Cortex of kidney (tissue), 1 donor: ENCODE measurements at places on chromosomes 16 and 17.

- no peak for DNase-seq
These were observed 2.9 kb downstream of the SRSF2 start for GRCh38 chr17:76734080-76734840.

DNA sequence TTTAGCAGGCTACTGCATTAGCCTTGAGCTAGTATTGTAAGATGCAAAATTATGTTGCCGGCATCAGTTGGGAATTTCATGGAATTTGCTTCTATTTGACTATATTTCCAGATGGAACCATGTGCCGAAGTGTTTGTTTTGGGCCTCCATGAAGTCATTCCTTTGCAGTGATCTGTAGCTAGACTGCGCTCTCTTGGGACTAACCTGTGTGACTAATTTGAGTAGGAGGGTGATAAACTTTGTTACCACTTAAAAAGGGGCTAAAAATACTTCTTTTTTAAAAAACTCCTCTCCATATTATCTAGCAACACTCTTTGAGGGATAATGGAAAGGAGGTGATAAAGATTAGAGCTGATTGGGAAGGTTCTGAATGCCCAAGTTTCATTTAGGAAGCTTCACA lies 166.8 kb upstream of the TBX2 start:
- DNase-seq, result no peak

- DNase-seq, result no peak
These were observed 7.0 kb upstream of the MILR1 start for GRCh38 chr17:64441772-64442540.

GRCh38 chr16:14249291-14250032 lies 178.3 kb downstream of the MRTFB start:
- no peak for DNase-seq

DNA sequence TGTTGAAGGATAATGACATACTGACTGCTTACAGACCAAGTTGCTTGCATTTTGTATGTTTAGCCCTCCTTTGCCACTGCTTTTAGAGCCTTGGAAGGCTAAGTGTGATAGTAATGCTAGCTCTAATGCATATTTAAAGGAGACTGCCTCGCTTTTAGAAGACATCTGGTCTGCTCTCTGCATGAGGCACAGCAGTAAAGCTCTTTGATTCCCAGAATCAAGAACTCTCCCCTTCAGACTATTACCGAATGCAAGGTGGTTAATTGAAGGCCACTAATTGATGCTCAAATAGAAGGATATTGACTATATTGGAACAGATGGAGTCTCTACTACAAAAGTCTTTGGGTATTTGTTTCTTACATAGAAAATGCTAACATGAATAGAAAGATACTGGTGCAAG lies 19.1 kb downstream of the CAPNS2 start:
- DNase-seq, result no peak

DNA sequence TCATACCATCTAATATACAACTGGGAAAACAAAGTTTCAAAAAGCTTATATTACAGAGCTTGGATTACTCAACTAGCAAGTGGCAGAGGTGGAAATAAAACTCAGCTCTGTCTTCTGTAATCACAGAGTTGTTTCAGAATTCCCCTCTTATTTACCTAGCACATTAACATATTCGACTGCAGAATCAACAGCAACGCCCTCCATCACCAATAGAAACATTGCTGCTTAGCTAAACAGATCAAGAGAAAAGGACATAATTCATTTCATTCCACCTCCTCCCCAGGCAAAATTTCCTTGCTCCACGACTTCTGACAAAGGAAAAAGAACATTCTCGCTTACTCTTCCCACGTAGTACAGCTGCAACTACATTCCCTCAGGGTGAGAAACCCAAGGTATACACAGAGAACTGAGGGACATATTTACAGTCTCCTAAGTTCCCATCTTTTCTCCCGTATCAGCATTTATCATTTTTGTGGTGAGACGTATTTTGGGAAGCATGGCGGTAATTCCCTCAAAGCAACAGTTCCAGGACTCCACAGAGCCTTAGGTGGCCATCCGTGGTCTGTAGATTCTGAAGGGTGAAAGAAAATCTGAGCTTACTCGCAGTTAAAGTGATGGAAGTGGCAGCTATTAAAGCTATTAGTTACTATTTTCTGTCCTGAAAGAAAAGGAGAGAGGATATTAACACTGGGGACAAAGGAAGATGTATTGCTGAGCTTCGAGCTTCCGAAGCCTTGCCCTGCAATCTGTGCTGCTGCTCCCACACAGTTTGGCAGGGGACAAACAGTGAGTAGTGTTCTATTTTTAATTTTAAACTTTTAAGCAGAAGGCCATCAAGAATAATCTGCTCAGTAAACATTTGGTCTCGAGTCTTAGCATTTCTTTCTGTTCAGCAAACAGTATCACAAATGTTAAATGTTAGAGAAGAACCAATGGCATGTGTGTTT lies 1296.2 kb downstream of the CDH8 start:
- DNase-seq, result no peak

DNA sequence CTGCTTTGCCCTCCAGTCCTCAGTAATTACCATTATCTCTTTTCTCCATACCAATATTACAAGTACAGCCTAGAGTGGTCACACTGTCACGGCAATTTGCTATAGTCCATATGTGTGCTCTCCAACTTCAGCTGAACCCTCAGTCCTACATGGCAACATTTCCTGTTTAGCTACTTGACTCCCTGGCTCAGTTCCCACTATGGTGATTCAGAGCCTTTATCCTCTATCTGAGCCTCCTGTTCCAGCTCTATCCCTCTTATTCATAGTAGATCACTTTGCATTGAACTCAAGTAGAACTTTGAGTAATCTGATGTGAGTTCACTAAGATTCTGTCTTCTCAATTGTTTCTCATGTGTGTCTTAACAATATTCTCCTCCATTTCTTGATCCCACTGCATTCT lies 43.7 kb upstream of the GOSR1 start:
- no peak for DNase-seq

DNA sequence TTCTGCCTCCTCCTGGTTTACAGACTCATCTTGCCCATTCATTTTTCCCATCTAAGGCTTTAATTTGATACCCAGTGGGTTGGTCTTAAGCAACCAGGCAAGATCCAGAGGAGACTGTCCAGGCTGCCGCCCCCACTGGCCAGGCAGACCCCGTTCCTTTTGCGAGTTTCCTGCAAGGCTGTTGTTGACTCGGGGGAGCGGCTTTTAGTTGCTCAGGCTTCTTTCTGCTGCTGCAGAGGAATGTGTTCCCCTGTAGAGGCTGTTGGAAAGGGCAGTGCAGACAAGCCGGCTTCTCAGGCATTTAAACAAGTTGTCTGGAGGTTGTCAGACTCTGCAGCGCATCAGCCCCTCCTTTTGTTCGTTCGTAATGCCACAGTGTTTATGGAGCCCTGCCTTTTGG lies 231.2 kb downstream of the PRKCA start:
- DNase-seq, result no peak

GRCh38 chr16:69910964-69911363 lies 40.2 kb upstream of the CLEC18A start:
- no peak for DNase-seq

- no peak for DNase-seq
These were observed 5.3 kb downstream of the DEF8 start for GRCh38 chr16:89953671-89954406.

DNA sequence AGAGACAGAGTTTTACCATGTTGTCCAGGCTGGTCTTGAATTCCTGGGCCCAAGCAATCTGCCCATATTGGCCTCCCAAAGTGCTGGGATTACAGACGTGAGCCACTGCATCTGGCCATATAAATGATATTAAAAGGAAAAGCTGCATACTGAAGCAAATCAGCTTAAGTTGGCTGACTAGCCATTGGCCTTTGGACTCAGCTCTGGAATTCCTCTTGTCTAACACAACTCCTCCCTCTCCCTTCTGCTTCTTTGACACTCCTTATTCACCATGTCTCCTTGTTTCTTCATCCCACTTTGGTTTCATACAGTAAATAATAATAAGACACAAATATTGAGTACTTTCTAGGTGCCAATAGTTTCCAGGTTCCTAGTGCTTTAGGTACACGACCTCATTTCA lies 7.5 kb downstream of the KRT12 start:
- DNase-seq, result no peak

- no peak for DNase-seq
These were observed 1.9 kb downstream of the RTN4RL1 start for GRCh38 chr17:2023256-2023655.

- DNase-seq, result no peak
These were observed 6.6 kb downstream of the COX6A2 start for GRCh38 chr16:31421587-31421986.

GRCh38 chr17:75625813-75626486 lies 7.3 kb upstream of the SMIM5 start:
- no peak for DNase-seq
